ENCODE measurements at places on chromosomes 7 and 10. TPM values are rescaled to one million over a fixed set of nuclear protein-coding genes. Genes with fewer than 3 reads are reported as not detected.

The ITPRID1 gene
- polyA plus RNA-seq = not detected

The SMARCD3 gene
- 199 TPM for polyA plus RNA-seq

The TEX36 gene
- polyA plus RNA-seq = not detected

The CHCHD1 gene
- polyA plus RNA-seq = 82.5 TPM

The WNT16 gene
- polyA plus RNA-seq = not detected

The MYL7 gene
- polyA plus RNA-seq = not detected

The TMEM213 gene
- polyA plus RNA-seq = not detected

The HYAL4 gene
- polyA plus RNA-seq = 0.64 TPM

The BTBD16 gene
- polyA plus RNA-seq = not detected

All from neural cell (in vitro differentiated cells).